ENCODE measurements at places on chromosomes 1 and 21.
A peak's percentile ranks its signal among the peaks of the same experiment; 100 is the strongest.

- DNase-seq: peak; percentile 17
Observed at GRCh38 chr1:176466514-176466913, 3.5 kb downstream of the PAPPA2 start.

GRCh38 chr1:91783423-91784170 is 102.4 kb downstream of the TGFBR3 start:
- DNase-seq: no peak

- no peak for DNase-seq
Observed at GRCh38 chr21:38181096-38181495, 75.7 kb upstream of the KCNJ15 start.

DNA sequence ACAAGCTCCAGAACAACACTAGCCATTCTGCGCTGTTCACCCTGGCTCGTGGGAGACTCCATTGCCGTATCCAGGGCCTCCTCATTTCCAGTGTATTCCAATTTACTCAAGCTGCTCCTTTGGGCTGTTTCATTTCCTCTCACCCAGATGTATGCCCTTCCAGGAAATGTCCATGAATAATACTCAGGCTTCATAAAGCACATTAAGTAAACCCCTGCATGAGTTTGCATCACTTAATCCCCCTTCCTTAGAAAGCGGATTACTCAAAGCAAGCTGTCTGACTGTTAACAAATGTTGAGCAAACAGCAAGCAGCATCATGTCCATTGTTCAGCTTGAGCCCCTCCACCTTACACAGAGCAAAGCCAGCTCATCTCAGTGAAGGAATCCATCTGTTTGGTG is 403.6 kb upstream of the PBX1 start:
- DNase-seq: no peak

DNA sequence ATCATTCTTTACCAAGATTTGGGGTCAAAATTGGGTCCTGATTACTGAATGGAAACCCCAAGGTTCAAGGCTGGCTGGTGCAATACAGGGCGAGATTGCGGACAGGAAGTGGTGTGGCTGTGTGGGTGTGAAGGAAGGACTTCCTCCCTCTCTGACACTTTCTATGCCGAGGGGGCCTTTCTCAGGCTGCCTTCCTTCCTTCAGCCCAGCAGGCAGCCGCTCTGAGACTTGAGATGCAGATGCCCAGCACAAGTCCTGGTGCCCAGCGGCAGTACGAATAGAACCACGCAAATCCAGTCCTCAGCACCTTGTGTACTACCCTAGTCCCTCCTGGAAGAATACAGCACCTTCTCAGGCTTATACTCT is 16.3 kb downstream of the BATF3 start:
- DNase-seq: no peak

GRCh38 chr1:1004420-1004779 is 4.5 kb upstream of the HES4 start:
- no peak for DNase-seq

DNA sequence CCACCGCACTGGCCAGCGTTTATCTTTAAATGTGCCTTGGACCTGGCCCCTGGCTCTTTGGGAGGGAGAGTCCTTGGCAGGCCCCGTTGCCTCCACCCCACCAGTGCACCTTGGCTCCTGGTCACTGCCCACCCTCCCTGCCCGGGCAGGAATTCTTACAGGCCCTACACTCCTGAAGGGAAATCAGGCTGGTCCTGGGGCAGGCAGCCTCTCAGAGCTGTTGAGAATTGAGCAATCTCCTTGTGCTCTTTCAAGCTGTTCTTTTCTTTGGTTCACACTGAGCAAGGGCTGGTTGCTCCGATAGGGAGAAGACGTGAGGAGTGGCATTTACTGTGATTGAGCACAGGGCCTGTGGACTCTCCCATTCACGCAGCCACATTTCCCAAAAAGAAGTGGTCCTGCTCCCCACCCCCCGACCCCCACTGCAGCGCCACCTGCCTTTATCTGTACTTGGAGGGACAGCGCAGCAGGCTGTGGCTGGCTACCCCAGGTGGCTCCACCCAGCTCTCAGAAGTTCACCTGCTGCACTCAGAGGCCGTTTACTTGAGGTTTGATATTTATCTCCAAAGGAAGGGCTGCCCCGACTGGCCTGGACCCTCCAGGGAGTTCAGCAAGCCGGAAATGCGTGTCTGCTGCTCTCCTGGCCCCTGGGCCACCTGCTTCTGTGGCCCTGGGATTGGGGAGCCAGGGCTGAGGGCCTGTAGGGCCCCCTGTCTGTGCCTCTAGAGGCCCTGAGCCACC is 47.8 kb downstream of the SKI start:
- DNase-seq: no peak

GRCh38 chr1:192263436-192263835 is 53.4 kb upstream of the RGS21 start:
- DNase-seq: no peak

DNA sequence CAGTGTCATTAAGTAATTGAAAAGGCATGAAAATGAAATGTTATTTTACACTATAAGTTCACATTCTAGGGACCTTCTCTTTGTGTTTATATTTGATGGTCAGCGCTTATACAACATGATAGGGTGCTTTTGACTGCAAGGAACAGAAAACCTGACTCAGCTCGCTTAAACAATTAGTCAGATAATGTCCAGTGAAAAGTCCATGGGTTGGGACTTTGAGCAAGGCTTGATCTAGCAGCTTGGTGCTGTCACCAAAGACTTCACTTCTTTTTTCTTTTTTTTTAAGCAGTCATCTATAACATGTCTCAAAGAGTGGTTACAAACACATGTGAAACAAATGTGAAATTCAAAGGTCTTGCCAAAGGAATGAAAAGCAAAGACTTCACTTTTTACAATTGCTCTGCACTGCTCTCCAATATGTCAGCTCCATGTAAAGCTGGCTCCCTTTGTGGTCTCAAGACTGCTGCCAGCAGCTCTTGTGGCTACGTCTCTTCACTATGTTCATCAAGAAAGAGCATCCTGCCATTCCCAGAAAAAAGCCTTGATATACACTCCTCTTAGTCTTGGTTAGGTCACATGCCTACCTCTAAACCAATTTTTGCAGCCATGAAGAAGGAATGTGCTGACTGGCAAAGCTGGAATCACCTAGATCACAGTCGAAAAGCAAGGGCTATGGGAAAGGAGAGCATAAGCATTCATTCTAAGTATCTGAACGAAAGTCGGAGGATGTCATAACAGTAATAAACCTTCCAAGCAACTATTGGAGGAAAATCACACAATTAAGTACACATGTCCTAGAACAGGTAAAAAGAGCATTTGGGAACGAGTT is 15.2 kb downstream of the F3 start:
- DNase-seq: no peak

- no peak for DNase-seq
Observed at GRCh38 chr1:86441997-86442396, 18.0 kb downstream of the CLCA2 start.

- DNase-seq: no peak
Observed at GRCh38 chr21:46253610-46254124, 25.1 kb upstream of the LSS start.

GRCh38 chr1:58971629-58972140 is 187.8 kb upstream of the JUN start:
- no peak for DNase-seq

DNA sequence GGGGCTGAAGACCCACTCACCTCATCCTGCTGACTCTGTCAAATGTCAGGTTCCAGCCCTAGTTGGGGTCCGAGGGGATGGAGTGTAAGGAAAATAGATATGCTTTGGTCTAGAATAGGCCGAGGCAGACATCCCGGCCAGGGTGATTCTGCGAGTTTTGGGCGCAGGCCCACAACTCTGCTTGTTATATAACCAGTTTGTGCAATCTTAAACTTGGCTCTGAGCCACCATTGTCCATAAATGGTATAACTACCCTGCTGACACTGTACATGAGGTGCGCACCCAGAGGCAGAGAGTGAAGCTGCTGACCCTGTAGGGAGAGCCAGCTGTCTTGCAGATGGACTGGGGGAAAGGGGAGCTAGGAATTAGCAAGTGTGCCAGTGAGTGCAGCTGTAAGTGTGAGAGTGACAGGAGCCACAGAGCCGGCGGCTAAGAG is 1388.8 kb downstream of the AMY1C start:
- DNase-seq: peak; percentile 45

GRCh38 chr1:119981986-119982815 is 85.9 kb upstream of the ADAM30 start:
- no peak for DNase-seq

All from COR-L47 (cell line).